Neural crest cell (in vitro differentiated cells): ENCODE measurements at places on chromosomes 13 and 19. TPM values are rescaled to one million over a fixed set of nuclear protein-coding genes. Genes with fewer than 3 reads are reported as not detected.

Gene IZUMO2
- total RNA-seq = not detected in 2 replicates

Gene ZNF28
- total RNA-seq = 15.8 and 19.4 TPM in 2 replicates

Gene TYROBP
- total RNA-seq = not detected in 2 replicates

Gene FLT1
- 0.11 TPM in 1 of 2 replicates, not detected in the other for total RNA-seq

Gene APOE
- 12.2 and 13.1 TPM in 2 replicates for total RNA-seq
